ENCODE measurements at places on chromosomes 11 and 22.

DNA sequence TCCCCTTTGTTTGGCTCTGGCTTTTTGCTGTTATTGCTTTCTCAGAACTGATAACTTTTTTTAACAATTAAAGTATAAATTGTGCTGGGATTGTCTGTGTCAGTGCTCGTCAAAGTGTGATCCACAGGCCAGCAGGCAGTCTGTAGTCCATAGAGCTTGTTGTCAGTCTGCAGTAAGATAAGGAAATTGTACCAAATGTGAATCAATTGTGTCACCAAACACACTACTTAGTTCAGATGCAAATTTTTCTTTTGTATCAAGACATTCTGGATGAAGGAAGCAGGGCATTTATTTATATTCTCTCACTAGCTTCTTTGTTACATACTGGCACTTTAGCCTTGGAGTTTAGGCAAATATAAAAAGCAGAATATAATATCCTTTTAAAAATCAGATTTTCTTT lies 121.0 kb downstream of the WNT11 start:
- DNase-seq = no peak

- peak; percentile 43 for DNase-seq
Observed at GRCh38 chr22:32880893-32881596, 79.5 kb downstream of the TIMP3 start.

GRCh38 chr11:16606784-16607674 lies 131.4 kb upstream of the C11orf58 start:
- no peak for DNase-seq

DNA sequence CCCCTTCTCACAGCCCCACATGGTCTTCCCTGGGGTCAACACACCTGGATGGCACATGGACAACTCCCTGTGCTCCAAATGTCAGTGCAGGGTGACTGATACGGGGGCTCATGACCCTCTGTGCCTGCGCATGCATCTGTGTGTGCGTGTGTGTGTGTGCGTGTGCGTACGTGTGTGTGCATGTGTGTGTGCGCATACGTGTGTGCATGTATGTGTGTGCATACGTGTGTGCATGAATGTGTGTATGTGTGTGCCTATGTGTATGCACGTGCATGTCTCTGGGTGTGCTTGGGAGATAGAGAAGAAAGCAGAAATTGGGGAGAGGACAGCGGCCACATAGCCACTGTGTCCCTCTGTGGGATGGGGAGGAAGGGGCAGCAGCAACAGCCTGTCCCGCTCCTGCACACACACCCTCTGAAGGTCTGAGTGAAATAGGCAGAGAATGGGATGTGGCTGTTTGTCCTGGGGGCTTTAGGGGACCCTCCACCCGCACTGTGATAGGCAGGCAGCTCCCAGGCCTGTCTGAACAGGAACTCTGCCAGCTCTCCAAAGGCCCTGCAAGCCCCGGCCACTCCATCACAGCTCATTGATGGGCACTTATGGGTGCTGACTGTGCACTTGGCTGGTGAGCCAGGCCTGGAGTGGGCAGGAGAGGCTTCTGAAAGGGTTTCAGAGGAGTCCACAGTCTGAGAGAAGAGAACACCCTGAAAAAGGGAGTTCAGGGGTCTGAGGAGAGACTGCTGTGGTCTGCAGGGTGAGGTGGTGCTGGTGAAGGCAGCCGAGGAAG lies 28.7 kb upstream of the PICK1 start:
- no peak for DNase-seq

DNA sequence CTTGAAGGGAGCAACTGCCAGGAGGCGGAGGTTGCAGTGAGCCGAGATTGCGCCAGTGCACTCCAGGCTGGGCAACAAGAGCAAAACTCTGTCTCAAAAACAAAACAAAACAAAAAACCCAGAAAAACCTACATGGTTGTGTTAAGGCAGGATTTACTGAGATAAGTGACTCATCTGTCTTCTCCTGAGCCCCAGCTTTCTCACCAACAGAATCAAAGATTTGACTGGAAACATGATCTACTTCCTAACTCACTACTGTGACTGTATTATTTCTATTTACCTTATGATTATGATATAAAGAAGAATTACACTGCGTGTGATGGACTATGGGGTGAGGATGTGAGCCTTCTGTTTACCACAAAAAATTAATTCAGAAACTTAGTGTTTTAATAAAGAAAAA lies 21.8 kb downstream of the FAM118B start:
- no peak for DNase-seq

DNA sequence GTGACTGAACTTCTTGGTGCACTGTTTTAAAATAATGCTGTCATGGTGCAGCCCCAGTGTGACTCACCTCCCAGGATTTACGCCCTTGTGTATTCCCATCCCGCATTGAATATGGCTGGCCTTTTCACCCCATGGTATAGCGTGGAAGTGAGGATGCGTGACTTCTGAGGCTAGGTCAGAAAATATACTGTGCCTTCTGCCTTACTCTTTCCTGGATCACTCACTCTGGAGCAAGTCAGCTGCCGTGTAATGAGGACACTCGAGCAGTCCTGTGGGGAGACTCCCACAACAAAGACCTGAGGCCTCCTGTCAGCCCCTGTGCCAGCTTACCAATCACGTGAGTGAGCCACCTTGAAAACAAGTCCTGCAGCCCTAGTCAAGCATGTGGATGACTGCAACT lies 471.9 kb upstream of the KIRREL3 start:
- DNase-seq = no peak

DNA sequence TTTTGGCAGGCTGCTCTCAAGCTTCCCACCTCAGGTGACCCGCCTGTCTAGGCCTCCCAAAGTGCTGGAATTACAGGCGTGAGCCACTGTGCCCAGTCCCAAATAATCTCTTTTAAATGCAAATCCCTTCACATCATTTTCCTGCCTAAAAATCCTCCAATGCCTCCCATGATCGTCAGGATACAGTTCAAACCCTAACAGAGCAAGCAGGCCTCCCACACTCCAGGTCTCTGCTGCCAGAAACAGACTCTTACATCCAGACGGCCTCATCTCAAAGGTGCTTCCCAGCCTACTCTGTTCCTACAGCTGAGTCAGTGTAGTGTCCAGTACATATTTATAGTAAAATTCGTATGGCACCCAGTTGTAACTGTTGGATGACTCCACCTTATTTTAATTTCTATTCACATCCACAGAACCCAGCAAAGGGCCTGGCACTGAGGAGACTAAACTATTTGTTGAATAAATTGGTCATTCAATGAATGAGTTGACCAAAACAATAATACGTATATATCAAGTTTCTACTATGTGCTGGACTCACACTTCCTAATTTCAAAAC lies 8.2 kb downstream of the SIRT3 start:
- DNase-seq = no peak

GRCh38 chr11:61102667-61103571 lies 630 bp downstream of the CD5 start:
- no peak for DNase-seq

GRCh38 chr22:20249797-20250354 lies 18.2 kb downstream of the RTN4R start:
- DNase-seq = peak; percentile 58

- no peak for DNase-seq
Observed at GRCh38 chr11:41175304-41175972, 284.0 kb downstream of the LRRC4C start.

DNA sequence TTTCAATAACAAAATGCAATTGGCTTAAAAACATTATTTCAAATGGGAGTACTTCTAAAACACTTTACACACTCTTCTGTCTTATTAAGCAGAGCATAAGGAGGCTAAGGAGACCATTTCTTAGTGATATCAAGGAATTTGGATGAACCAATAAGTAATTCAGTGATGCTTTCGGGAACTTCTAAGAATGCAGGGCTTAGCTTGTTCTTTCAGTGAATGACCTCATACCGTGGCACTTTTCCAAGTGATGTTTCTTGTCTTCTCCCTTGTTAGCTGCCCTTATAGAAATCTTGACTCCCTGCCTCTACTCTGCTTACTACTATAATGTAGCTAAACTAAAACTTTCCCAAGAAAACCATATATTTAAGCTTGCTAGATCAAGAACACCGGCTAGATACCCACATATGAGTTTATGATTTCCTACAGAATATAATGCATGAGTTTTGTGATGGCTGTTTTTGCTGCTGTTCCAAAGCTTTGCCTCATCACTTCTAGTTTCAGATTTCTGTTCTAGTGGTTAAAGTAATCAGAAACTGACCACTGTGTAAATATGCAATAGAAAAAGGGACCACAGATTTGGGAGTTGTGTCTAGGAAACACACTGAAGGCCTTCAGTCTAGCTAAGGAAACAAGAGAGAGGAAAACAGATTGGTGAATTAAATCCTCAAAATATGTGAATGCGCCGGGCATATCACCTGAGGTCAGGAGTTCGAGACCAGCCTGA lies 37.5 kb upstream of the STK33 start:
- no peak for DNase-seq

DNA sequence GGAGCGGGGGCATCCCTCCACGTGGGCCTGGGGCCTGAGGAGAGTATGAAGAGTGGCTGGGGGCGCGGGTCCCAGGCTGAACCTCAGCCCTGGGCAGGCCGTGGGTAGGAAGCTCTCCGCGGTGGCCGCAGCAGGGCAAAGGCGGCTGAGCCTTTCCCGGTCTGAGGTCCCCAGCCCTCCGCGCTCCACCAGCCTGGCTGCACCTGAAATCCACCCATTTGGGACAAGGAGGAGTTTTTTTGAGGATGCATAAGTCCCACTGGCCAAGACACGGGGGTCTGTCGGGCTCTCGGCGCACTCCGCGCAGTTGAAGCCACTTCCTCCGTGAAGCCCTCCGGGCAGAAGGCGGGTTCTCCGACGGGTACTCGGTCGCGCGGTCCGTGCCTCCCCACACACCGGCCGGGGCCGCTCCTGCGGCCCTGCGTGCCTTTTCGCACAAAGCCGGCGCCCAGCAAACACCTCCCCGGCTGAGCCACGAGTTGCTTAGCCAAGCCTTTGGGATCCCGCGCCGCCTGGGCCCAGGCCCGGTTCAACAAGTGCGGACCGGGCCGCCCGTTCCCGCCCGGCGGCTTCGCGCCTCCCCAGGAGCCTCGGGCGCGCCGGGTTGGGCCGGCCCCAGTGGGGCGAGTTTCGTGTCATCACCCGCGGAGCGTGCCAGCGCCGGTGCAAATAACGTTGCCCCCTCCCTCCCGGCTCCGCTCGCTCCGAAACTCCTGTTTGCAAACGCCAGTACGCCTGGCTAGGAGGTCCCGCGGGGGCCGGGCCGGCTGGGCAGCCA lies 666 bp upstream of the OVOL1 start:
- DNase-seq = no peak

DNA sequence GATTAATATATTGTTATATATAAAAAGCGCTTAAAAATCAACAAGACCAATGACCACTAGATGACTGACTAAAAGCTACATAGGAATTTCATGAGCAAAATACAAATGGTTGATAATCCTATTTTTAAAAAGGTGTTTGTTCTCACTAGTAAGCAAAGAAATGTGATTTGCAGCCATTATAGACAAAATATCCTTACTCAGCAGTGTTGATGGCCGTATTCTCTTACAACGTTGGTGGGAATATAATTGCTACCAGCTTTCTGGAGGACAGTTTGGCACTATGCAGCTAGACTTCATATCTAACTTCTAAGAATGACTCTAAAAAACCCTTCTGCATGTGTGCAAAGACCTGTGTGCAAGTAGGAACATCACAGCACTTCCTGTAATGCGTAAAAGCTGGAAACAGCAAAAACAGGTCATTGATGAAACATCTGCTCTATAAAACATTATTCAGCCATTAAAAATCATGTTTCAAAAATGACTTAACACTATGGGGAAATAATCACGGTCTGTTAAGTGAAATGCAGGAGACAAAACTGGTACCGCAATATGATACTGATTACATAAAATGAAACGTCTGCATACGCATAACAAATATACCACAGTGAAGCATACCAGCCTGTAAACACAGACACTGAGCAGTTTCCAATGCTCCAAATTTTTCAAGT lies 70.1 kb upstream of the LINC01488 start:
- no peak for DNase-seq

- no peak for DNase-seq
Observed at GRCh38 chr11:115874843-115875242, 370.6 kb upstream of the CADM1 start.

DNA sequence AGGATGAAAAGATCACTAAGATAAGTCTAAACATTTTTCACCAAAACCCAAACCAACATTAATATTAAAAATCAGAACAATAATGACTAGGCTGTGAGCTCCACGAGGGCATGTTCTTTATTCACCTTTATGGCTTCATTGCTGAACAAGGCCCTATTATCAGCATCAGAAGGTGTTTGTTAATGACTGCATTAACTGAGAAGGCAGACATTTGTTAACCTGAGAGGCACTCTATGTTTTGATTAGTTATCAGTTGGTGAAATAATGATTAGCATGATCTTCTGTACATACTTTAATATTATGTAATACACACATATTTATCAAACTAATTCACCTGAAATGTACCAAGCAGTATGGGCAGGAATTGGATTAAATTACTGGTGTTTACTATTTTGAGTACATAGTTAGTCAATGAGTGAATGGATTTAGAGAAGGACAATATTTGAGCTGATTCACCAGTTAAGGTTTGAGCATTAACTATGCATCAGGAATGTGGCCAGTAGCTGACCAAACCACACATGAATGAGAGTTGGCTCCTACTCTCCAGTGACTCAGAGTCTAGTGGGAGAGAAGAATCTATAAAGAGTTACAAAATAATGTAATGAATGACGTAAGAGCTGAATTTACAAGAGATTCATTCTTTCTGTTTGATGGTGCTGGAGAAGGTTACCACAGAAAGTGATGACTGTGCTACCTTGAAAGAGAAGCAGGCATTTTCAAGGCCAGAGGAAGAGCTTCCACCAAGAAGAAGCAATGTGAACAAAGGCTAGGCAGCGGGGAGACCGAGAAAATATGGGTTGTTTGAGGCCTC lies 6.7 kb downstream of the IL18 start:
- DNase-seq = no peak

- no peak for DNase-seq
Observed at GRCh38 chr11:19919050-19919561, 206.5 kb downstream of the NAV2 start.

- DNase-seq = no peak
Observed at GRCh38 chr22:22124374-22124773, 120.2 kb upstream of the VPREB1 start.

DNA sequence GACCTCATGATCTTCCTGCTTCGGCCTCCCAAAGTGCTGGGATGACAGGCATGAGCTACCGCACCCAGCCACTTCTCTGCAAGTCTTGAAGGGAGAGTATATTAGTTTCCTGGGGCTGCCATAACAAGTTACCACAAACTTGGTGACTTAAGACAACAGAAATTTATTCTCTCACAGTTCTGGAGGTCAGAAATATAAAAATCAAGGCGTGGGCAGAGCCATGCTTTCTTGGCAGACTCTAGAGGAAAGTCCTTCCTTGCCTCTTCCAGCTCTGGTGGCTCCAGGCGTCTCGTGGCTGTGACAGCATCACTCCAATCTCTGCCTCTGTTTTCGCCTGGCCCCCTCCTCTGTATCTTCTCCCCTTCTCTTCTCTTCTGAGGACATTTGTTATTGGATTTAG lies 110.2 kb upstream of the NAV2 start:
- DNase-seq = no peak

DNA sequence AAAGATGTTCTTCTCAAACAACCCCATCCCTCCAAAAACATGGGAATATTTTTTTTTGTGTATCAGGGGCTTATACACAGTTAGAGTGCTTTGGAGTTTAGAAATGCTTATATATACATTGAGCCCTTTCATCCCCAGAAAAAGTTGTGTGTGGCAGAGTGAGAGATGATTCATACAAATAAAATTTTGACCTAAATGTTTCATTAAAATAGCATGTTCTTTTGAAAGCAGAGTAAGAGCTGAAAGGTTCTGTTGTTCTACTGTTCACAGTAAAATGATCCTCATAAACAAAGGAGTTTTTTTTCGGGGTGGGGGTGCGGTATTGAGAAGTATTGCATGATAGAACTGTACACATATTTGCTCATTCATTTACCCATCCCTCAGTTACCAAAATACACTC lies 512.4 kb downstream of the DLG2 start:
- DNase-seq = no peak

GRCh38 chr11:114178656-114179055 lies 117.5 kb upstream of the NNMT start:
- no peak for DNase-seq
